ENCODE measurements at places on chromosomes 6 and 20.
A peak's percentile ranks its signal among the peaks of the same experiment; 100 is the strongest.

GRCh38 chr20:22711971-22712755 lies 127.8 kb upstream of the FOXA2 start:
- no peak for DNase-seq

DNA sequence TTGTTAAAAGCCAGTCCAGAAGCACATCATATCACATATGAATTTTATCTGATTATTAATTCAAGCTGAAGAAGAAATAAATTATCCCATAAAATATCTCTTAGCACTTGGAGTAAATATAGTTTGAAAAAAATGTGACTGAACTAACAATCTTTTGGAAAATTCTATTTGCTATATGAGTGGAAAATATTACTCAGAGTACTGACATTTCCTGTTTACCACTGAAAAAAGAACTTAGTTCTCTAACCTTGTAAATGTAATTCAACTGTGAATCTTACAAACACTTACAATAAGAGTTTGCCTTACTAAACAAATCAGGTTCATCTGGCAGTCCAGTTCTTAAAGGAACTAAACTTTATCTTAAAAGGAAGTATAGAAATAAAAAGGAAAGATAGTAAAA lies 44.2 kb downstream of the MOXD1 start:
- DNase-seq = peak; percentile 38

GRCh38 chr6:158168040-158168289 lies at the start of gene SERAC1:
Gene SERAC1, minus strand, starts transcription at chr6:158168262. Its CDS starts 9,899 bp downstream, at chr6:158158363.
- no peak for DNase-seq

DNA sequence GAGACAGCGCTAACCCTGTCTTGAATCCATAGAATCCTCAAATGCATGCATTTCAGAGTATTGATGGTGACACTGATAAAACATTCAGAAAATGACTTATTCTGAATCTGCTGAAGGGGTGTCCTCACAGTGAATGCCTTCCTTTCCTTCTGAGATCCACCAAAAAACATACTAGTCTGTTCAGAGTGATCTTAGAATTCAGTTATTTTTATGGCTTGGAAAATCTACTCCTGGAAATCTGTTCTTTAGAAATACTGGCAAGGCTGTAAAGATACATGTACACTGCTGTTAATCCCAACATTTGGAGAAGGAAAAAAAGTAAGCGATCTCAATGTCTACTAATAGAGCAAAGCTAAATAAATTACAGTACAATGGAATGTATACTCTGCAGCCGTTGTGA lies 672.6 kb upstream of the AGPAT4 start:
- no peak for DNase-seq

DNA sequence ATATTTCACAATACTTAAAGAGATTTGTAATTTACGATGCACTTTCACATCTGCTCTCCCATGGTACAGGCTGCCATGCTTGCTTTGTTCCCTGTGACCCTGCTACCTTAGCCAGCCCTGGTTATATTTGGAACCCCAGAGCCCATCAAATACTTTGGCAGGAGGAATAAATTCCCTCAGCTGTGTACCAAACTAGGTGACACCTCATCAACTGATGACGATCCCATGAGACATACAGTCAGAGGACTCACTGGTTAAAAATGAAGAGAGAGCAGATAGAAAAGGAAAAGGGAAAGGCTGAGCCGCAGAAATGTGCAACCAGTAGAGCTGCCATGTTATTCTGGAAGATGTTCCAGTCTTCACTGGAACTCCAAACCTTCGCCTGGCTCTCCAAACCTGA lies 120.0 kb downstream of the SIM1 start:
- DNase-seq = peak; percentile 24

DNA sequence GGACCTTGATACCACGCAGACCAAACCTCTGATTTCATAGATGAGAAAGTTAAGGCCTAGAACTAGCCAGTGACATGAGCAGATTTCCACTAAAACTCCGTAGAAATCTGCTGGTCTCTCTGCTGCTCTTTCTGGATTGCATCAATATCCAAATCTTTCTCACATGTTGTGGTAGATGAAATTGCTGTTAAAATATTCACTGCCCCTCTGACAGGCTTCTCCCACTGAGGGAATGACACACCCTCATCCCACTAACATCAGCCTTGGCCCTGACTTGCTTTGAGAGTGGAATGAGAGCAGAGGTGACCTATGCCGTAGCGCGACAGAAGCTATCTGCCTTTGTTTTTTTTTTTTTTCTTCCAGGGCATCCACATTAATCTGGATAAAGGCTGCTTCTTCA lies 20.4 kb upstream of the EXOC2 start:
- DNase-seq = no peak

DNA sequence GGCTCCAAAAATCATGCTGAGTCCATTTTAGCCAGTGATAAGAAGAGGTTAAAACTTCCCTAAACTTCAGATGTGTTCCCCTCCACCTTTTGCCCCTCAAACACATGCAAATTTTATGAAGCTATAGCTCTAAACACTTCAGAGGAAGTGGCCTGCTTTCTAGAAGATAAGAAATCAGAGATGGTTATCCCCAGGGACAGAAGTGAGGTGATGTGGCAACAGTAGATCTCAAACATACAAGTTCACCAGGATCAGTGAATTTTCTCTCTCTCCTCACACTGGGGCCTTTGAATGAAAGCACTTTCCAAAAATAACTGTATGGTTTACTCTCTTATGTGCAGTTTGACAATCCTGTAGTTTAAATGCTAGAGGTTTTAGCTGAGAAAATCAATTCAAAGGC lies 332.0 kb downstream of the BTBD9 start:
- DNase-seq = no peak

- no peak for DNase-seq
These were observed 482.9 kb downstream of the PTPRT start for GRCh38 chr20:42706759-42707158.

GRCh38 chr20:24146231-24146634 lies 157.7 kb upstream of the GGTLC1 start:
- DNase-seq = no peak

DNA sequence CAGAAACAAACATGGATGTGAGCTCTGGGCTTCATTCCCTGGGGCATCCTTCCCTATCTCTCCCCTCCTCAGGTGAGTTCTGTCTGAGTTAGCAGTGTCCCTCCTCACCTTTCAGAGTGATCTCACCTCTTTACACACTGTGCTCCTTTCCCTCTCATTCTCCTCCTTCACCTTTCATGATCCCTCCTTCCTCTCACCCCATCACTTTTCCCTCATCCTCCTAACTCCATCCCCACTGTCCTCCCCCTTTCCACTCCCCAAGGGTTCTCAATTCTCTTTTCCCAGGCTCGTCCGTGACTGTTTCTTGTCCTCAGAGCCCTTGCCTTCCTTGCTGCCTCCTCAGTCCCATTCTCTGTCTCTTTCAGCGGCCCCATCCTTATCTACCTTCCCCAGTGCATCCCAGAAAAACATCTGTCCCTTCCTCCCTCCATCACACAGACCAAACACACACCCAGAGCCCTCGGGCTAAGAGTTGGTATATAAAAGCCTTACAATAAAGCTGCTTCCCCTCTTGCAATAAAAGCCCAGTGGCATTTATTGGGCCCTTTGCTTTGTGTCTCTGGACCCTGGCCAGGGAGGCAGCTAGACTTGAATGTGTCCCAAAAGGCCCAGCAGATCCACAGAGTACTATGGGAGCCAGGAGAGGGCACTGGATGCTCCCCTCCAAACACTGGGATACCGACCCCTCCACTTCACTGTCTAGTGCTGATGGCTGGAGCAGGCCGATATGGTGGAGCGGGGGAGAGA lies 1.9 kb downstream of the RNF39 start:
- no peak for DNase-seq

DNA sequence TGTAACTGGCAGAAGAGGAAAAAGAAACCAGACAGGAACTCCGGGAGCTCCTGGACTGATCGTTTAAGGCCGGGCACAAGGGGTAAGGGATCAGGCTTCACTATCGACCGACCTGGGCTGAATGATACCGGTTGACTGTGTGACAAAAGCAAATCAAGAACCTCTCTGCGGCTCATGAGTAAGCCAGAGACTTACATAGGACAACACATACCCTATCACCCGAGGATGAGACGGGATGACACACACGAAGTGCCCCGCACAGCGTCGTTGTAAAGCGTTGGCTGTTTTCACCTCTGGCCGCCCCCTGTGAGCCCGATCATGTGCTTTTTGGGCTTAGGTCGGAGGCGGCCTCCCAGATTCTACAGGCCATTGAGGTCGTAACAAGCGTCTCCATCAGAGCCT lies 695 bp upstream of the TGIF2 start:
- peak; percentile 25 for DNase-seq

Measured in GM03348 (cell line).